ENCODE measurements at places on chromosomes 6 and 20.

DNA sequence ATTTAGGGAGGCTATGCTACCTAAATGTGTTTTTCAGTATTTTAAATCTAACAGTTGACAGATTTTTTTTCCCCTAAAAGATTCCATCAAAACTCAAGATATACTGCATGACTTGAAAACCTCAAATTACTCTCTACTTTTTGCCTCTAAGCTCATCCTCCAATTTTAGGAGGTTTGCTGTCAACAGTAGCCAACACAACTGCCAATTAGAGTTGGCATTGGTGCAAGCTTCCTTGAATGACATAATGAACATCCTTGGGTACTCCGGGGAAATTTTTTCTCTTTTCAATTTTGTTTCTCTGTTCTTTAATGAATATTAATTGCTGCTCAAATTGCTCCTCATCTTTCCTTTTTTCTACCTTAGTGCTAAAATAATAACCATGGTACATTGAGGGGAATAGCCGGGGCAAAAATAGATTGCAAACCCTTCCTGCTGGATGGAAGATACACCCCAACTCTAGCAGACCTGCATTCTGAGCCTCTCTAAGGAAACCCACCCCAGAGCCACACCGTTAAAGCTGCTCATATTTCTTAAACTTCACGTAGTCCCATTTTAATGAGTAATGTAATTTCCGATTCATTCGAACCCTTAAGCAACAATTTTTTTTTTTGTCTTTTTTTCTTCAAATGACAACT lies 34.3 kb downstream of the SLC22A23 start:
- DNase-seq = no peak

GRCh38 chr6:106359959-106360409 lies 533 bp upstream of the CRYBG1 start:
- DNase-seq = no peak

- peak; percentile 82 for DNase-seq
Measured at GRCh38 chr6:157323255-157323965, at the start of gene TMEM242. TMEM242 (minus strand) TSS chr6:157323519; CDS start chr6:157323499, 20 bp downstream.

DNA sequence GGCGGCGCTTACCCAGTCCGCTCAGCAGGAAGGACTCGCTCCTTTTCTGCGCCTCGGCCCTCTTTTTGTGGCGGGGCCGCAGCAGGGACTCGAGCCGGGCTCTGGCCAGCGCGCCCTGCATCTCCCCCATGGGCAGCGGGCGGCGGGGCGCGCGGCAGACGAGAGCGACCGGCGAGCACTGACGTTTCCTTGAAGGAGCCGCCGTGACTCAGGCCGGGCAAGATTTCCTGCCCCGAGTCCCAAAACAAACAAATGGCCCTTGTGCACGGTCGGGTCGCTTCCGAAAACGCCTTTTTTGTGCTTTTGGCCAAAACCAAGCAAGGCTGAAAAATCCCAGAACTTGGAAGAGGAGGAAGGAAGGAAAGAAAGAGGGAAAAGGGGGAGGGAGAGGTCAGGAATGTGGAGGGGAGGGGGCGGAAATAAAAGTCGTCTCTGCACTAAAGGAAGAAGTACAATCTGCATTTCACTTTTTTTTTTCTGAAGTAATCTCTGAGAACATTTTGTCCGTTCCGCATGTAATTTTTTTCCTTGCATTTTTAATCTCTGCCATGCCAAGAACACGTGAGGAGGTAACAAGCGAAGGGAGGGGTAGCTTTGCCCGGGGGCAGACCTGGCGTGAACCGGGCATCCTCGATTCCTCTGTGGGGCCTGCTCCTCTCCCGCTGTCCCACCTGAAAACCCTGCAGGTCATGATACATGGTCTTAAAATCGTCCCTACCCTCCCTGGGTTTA lies 123.3 kb upstream of the SLC2A12 start:
- peak; percentile 44 for DNase-seq

DNA sequence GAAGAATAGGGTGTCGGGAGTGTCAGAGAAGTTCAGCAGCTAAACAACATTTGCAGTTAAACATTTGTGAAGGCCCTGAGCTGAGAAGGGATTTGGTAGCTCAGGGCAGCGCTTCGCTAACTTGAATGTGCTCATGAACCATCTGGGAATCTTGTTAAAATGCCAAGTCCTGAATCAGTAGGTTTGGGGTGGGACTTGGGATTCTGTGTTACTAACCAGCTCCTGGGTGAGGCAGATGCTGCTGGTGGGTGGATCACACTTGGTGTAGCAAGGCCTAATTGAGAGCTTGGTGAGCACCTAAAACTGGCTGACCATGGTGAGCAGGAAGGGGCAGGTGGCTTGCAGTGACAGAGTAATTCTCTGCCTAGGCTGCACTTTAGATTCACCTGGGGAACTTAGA lies 5.9 kb downstream of the PTPRA start:
- DNase-seq = no peak

GRCh38 chr20:9203081-9203447 lies 134.2 kb downstream of the PLCB4 start:
- DNase-seq = no peak

- no peak for DNase-seq
Measured at GRCh38 chr20:9686866-9687265, 152.0 kb downstream of the PAK5 start.

DNA sequence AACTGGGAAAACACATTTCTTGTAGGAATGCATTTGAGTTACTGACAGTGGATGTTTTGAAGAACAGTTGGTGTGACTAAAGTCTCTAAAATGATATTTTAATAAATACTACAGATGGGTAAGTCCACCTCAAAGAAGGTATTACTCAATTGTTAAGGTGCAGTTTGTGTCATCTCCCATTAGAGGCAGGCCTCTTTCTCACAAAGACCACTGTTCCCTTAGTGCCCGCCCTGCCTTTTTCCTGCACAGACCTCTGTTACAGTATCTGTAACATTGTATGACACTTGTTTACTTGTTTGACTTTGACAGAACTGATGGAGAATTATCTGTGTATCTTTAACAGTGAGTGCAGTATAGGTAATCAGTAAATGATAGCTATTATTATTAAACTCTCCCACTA lies 5.2 kb upstream of the CRIP3 start:
- DNase-seq = no peak

DNA sequence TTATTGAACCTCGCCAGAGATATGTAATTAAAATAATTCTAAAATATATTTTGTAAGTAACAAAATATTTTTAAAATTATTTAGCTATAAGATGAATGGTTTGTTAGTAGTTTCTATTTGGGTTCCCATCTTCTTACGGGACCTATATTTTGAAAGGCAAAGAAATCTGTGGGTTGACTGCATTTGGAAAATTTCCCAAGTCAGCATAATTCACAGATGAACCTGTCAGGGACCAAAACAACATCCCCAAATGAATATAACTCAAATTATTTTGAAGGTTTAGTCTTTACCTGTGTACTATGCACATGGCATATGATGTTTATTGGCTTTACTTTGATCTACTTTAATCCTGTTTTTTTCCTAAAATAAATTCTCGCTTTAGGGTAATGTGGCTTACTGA lies 607.4 kb upstream of the JAG1 start:
- no peak for DNase-seq

- DNase-seq = no peak
Measured at GRCh38 chr20:301886-302848, 4.8 kb downstream of the ZCCHC3 start.

- DNase-seq = no peak
Measured at GRCh38 chr6:13859871-13860555, 45.7 kb upstream of the MCUR1 start.

- no peak for DNase-seq
Measured at GRCh38 chr20:25402583-25402982, 4.9 kb upstream of the GINS1 start.

DNA sequence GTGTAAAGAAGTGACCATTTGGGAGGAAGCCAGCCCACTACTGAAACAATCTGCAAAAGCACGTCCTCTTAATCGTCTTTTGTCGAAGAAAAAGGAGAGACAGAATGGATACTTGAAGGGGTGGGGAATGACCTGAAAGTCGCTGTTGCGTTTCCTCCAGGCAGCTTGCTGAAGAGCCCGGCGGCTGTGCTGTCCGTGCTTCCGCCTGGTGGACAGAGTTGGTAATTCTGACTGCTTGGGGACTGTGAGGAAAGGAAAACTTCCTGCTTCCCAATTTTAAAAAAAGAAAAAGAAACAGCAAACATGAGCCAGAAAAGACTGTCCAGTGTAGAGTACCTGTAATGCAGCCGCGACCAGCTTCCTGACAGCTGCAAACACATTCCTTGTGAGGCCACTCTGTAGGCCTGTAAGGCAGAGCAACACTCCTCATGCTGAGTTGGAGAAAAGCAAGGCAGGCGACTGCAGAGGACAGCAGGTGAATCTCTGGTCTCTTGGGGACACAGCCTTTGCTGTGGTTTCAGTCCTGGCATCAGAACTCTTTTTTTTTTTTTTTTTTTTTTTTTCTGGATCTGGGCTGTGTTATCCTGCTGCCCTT lies 251.1 kb upstream of the TBX18 start:
- no peak for DNase-seq

DNA sequence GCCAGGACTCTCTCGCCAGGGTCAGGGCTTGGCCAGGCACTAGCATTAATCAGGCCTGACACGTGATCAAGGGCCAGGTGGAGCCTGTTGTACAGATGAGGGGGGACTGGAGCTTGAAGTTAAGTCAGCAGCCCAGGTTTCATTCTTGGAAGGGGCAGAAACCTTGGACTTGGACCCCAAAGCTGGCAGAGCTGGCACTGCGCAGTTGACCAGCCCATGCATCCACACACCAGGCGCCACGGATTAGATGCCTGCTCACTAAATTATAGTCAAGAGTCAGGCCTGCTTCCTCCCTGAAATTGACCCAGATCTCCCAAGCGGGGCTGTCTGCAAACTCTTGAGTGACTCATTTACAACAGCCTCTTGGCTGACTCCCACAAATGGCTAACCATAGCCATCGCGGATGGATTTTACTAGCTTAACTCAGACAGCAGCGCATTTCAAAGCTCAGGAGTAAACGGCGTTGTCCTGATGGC lies 4.1 kb upstream of the TAF4 start:
- DNase-seq = no peak

- no peak for DNase-seq
Measured at GRCh38 chr6:154605882-154606370, 95.4 kb upstream of the CNKSR3 start.

DNA sequence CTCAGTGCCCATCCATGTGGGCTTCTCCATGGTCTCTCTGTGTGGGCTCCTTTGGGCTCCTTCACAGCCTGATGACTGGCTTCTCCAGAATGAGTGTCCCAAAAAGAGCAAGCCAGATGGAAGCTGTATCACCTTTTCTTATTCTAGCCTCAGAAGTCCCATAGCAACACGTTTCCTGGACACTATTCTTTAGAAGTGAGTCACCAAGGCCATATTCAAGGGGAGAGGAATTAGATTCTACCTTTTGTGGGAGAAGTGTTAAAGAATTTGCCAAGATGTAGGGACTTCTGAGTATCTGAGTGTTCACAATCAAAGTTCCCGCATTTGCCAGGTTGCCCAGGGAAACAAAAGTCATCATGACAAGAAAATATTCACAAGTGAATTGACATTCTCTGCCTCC lies 20.7 kb upstream of the TBC1D22B start:
- no peak for DNase-seq

GRCh38 chr6:28729501-28730402 lies 194.0 kb downstream of the TRIM27 start:
- no peak for DNase-seq

GRCh38 chr6:75418233-75418632 lies 75.4 kb downstream of the FILIP1 start:
- no peak for DNase-seq

DNA sequence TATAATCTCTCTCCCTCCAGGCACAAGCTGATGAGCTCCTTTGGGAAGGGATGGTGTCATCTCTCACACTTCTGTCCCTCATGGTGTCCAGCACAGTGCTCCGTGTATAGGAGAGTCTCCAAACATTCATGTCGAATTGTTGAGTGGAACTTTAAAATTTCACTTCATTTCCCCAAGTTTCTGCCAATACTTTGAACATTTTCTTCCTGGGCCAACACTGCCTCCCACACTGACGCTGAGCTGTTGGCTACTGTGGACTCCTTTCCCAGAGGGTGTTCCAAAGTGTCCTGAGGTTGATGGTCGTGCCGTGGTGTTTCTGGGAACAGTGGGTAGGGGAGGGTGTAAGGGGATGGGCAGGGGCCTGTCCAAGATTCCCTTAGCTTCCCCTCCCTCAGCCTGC lies 122.7 kb downstream of the TIAM2 start:
- DNase-seq = no peak

- DNase-seq = no peak
Measured at GRCh38 chr6:158640519-158640918, 4.0 kb downstream of the DYNLT1 start.

- no peak for DNase-seq
Measured at GRCh38 chr6:144710207-144710606, 425.1 kb downstream of the UTRN start.

GRCh38 chr6:116667623-116668022 lies 943 bp downstream of the ZUP1 start:
- DNase-seq = no peak

GRCh38 chr6:94588301-94588700 lies 989.0 kb upstream of the MANEA start:
- no peak for DNase-seq

GRCh38 chr6:101539510-101540245 lies 146.2 kb downstream of the GRIK2 start:
- no peak for DNase-seq

DNA sequence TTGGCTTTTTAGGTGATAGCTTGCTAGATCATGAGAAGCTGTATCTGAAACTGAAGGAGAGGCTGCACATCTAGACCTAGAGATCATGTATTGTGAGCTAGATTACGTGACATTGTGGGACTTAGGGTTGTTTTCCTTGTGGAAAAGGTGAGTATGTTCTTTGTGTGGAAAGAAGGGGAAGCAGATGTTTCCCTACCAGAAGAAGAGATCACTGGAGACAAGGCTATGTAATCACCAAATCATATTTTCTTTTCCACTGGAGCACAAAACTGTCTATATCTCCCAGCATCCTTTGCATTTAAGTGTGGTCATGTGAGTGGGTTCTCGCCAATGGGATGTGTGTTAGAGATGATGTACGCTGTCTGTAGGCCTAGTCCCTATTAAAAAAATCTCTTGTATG lies 7.0 kb upstream of the EPB41L2 start:
- no peak for DNase-seq

- DNase-seq = no peak
Measured at GRCh38 chr6:150966786-150967185, 101.3 kb downstream of the MTHFD1L start.

- DNase-seq = no peak
Measured at GRCh38 chr20:3730803-3731672, 1.4 kb upstream of the HSPA12B start.

GRCh38 chr6:161169035-161169434 lies 104.8 kb downstream of the AGPAT4 start:
- no peak for DNase-seq

- DNase-seq = peak; percentile 23
Measured at GRCh38 chr6:45677381-45678284, 299.9 kb upstream of the SUPT3H start.

DNA sequence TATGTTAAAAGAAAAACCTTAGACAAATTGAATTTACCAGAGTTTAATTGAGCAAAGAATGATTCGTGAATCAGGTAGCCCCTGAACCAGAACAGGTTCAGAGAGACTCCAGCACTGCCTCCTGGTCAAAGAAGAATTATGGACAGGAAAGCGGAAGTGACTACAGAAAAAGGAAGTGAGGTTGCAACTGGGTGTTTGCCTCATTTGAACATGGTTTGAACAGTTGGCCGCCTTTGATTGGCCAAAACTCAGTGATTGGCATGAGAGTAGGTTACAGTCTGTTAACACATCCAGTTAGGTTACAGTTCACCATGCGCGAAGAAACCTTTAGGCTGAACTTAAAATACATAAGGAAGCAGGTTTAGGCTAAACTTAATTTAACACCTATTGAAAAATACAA lies 248.8 kb downstream of the TFAP2A start:
- DNase-seq = no peak

- DNase-seq = no peak
Measured at GRCh38 chr6:163965426-163966348, 551.2 kb downstream of the QKI start.

Data from stimulated activated CD4-positive, alpha-beta T cell treated with anti-CD3 and anti-CD28 coated beads, Interleukin-4, amount 100 ng/mL, for 4 hours (primary cell).